Stimulated activated naive B cell treated with anti-CD40 and anti-IgM and Interleukin-4, amounts not matched to agents 10 μg/mL and 1 μg/mL and 100 μg/mL, for 72 hours (primary cell): ENCODE measurements at places on chromosomes 5 and 9.
A peak's percentile ranks its signal among the peaks of the same experiment; 100 is the strongest.

- DNase-seq, result no peak
Measured at GRCh38 chr5:81575924-81576323, 175.0 kb downstream of the SSBP2 start.

GRCh38 chr9:106797299-106797698, 65.7 kb upstream of the ZNF462 start:
- DNase-seq, result no peak

DNA sequence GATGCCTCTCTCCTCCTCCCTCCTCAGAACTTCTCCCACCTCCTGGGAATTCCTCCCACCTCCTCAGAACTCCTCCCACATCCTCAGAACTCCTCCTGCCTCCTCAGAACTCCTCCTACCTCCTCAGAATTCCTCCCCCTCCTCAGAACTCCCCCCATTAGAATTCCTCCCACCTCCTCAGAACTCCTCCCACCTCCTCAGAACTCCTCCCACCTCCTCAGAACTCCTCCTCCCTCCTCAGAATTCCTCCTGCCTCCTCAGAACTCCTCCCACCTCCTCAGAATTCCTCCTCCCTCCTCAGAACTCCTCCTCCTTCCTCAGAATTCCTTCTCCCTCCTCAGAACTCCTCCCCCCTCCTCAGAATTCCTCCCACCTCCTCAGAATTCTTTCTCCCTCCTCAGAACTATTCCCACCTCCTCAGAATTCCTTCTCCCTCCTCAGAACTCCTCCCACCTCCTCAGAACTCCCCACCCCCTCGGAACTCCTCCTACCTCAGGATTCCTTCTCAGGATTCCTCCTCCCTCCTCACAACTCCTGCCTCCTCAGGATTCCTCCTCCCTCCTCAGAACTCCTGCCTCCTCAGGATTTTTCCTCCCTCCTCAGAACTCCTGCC, 23.9 kb downstream of the SLC46A2 start:
- DNase-seq, result no peak

DNA sequence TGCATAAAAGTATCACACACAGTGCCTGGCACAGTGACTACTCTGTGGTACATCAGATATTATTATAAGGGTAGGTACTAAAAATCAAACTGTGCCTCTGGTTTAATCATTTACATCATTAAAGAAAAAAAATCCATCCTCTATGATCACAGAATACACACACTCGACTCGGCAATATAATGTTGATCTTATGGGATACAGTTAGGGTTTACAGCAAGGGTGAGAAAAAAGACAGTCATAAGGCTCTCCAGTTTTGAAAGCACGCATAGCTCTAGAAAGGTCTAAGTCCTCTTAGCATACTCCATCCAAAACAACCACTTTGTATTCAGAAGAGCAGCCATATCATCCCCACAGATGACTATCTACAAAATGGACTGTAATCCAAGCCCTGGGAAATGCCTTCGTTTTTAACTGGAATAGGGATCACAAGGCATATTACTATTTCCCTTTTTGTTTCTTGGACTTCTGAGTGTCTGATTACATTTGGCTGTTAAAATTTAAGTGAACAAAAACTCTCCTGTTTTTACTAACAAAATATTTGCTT, 26.6 kb downstream of the TRPM3 start:
- no peak for DNase-seq

GRCh38 chr5:127203818-127204217, 86.8 kb upstream of the MEGF10 start:
- DNase-seq, result no peak

DNA sequence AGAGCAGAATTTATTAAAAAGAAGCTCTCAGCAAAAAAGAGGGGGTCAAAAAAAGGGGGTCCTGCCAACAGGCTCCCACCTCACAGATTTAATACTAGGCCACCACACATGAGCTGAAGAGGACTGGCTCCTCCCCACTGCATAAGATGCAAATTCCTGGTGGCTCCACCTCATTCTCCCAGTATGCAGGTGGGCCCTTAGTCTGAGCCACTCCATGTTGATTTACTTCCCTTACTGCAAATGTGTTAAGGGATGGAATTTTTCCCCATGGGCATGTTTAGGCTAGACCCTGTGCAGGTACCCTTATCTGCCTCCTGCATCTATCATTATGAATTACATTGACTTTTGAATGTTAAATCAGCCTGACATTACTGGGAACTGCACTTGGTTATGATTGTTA, 82.9 kb downstream of the ISOC1 start:
- DNase-seq, result no peak

GRCh38 chr5:72955768-72956323, at the start of gene FCHO2:
Gene FCHO2, plus strand, starts transcription at chr5:72956041. Its CDS starts 56 bp downstream, at chr5:72956097.
- peak; percentile 91 for DNase-seq

- no peak for DNase-seq
Measured at GRCh38 chr9:36659500-36659899, 86.8 kb downstream of the MELK start.

DNA sequence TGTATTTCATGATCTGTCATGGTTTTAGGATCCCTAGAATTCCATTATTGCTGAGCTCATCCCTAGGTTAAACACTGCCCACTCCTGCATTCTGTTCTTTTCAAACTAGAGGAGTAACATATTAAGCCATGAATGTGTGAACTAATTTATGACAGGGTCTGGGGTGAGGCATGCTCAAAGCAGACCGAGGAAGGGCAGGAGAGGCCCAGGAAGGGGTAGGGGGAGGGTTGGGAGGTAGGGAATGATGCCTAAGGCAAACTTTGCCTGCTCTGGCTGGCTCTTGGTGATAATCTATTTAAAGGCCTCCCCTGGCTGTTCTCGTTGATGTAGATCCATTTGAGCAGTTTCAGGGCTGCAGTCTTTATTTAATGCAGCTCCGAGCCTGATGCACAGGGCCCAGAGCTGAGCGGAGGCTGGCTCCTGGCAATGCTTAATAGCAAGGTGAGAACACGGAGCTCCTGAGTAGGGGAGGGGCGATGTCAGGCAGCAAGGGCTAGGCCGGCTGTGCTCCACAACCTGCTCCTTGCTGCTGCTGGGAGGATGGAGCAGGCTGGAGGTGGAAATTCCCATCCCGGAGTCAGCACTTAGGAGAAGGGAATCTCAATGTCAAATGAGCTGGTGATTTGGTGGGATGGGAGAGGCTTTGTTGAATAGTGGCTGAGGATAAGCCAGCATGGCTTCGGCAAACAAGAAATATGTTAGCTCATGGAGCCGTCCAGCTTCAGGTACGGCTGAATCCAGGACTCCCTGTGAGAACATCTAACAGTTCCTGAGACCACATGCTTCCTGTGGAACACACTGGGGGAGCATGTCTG, 73.2 kb upstream of the UNC5A start:
- no peak for DNase-seq

DNA sequence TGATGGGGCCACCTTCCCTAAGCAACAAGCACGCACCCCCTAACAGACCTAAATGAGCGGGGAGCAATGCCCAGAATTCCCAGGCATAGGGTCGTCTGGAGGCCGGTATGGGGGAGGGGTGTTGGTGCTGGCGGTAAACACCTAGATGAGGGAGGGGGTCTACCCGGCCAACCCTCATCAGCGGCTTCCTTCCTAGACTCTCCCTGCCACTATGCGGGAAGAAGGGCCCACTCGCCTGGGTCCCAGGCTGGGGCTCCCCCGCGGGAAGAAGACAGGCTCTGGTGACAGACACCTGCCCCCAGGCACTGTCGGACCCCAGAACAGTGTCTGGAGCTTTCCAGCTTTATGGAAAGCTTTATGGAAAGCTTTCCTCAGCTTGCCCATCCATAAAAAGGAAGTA, 519.0 kb upstream of the SEMA6A start:
- DNase-seq, result no peak

DNA sequence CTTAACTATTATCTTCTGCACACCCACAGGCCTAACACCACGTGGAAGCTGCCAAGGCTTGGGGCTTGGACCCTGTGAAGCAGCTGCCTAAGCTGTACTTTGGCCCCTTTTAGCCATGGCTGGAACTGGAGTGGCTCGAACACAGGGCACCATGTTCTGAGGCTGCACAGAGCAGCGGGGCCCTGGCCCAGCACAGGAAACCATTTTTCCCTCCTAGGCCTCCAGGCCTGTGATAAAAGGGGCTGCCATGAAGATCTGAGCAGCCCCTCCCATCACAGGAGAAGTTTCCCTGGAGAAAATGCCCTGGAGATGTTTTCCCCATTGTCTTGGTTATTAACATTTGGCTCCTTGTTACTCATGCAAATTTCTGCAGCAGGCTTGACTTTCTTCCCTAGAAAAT, 126.3 kb downstream of the MELK start:
- DNase-seq, result no peak

DNA sequence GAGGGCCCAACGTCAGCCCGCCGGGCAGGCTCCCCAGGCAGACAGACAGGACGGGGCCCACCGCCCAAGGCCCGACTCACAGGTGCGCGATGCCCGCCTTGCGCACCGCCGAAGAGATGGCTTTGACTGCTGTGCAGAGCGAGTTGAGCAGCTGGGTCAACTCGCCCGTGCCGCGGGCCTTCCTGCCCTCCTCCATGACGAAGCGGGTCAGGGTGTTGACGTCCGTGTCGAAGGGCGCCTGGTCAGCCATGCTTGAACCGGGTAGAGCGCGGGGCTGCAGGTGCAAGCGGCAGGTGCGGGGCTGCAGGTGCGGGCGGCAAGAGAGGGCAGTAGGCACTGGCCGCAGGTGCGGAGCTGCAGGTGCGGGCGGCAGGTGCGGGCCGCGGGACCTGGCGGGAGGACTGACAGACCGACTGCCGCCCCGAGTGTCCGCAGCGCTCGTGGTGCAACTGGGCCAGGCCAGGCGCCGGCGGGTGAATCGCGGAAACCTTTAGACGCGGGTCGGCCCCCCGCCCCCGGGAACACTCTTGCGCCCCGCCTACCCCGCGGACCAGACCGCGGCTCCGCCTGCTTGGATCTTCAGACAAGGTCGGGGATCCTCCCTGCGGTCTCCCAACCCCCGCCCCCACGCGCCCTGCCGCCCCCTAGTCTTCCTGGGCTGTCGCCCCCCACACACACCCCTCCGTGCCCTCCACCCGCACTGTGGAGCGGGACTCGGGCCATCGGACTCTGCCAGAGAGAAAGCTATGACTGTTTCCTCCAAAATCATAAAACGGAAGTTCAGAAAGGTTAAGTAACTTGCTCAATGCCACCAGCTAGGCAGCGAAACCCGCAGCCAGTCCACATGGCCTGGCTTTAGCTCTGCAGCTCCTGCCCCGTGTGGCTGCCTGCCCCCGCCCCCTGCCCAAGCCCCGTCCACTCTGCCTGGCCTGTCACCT, at the start of gene FBP1:
Gene FBP1, minus strand, starts transcription at position 458 of the 938 bp plus-strand sequence. Its CDS starts 208 bp downstream, at position 250.
- peak; percentile 62 for DNase-seq

GRCh38 chr9:108053555-108054061, 564.0 kb upstream of the KLF4 start:
- DNase-seq, result no peak

GRCh38 chr9:130414081-130414731, 30.6 kb upstream of the ASS1 start:
- no peak for DNase-seq

GRCh38 chr5:154370119-154370518, 75.7 kb upstream of the SAP30L start:
- no peak for DNase-seq

DNA sequence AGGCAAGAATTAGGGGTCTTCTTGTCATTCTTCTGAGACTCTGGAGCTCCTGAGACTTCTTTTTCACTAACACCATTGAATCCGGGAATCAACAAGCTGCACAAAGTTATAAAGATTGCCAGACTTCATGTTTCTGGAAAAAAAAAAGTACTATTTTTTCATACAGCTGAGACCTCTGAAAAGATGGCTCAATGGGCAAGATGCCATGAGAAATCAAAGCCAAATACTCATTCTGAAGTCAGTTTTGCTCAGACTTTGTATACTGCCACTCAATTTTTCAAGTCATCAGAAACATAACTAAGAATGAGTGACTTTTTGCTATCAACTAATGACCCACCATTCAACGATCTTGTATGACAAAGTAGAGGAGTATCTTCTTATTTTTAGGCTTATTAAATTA, 512.0 kb downstream of the RAB3C start:
- DNase-seq, result no peak

GRCh38 chr5:151257731-151258181, 4.8 kb downstream of the GM2A start:
- DNase-seq, result peak; percentile 61

DNA sequence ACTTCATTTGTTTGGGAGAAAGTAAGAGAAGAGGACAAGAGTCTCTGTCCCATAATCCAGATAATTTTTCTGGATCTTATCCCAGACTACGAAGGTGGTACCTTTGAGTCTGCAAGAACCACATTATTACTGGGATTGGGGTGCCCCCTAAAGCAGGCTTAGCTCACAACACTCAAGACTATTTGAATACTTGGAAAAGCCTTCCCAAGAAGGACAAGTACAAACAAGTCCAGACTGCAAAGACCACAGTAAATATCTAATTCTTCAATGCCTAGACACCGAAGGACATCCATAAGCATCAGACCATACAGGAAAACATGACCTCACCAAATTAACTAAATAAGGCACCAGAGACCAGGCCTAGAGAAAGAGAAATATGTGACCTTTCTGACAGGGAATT, 40.2 kb upstream of the TMED7 start:
- no peak for DNase-seq

- DNase-seq, result peak; percentile 63
Measured at GRCh38 chr9:27333241-27334052, 36.5 kb upstream of the EQTN start.

DNA sequence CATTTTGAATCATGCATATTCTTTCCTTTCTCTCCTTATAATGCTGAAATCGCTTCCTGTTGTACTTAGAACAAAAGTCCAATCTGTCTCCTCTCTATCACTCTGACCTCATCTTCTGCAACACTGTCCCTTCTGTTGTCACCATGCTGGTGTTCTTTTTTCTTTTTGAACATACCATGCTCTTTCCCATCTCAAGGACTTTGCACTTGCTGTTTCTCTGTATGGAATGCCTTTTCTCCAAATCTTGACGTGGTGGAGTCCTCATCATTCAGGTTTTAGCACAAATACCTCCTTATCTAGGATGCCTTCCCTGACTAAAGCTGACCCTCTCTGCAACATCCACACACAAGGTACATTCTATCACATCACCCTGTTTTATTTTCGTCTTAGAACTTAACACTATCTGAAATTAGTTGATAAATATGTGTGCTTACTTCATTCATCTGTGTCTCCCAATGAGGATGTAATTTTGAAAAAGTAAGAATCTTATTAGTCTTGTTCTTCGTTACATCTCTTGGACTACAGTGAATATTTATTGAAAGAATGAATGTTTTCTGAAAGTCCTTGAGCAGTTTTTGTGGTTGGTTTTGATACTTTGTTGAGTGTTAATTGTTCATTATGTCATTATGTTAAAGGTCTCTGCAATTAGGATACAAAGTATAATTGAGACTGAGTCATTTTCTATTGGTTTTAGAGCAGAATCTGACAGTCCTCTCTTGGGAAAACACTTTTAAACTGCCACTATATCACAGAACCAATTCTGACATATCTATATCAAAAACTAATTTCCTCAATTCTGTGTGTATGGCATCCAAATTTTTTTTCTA, 145.3 kb upstream of the RASA1 start:
- DNase-seq, result no peak
